ENCODE measurements at places on chromosomes 6 and 20.

DNA sequence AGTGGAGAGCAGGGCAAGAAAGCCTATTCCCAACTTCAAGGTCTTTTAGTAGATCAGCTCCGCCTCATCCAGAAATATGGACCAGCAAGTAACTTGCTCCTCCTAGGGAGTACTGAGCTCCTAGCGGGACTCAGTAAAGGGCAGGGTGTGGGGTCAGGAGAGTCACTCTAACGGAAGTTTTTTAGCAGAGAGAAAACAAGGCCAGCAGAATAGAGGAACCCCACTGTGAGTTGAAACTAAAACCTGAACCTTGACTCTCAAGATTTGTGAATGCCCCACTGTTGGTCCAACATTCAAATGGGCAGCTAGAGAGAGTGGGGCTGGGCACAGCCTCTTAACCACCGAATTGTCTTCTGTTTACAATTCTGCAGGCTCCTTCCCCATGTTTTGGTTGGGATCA is 244.8 kb downstream of the FARS2 start:
- no peak for DNase-seq

- no peak for DNase-seq
These were observed 47.0 kb downstream of the DTNBP1 start for GRCh38 chr6:15615802-15616201.

GRCh38 chr20:47620808-47621805 is 119.4 kb downstream of the NCOA3 start:
- peak; percentile 70 for DNase-seq

DNA sequence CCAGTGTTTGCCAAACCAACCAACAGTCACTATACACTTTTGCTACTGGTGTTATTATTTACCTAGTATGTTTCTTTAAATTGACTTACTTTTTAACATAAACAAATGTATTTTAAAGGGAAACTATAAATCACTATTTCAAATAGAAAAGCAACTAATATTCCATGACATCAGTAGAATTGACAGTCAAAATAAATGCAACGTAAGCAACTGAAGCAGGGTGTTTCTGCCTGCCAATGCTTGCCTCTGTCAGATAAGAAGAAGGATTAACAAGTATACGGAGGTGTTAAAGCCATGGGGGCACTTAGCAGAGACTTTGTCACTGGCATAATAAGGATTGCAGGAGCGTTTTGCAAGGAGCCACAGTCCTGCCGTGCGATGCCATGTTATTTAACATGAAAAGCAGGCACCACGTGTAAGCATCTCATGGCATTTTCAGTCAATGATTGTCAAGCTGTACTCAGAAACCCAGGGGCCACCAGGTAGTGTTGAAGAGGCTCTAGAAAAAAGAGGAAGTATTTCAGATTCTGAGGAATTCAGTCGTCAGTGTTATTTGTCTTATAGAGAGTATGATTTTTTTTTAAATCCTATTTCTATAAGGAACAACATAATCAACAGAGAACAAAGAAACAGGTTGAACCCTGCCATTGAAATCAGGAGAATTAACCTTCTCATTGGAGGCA is 131.7 kb downstream of the BFSP1 start:
- no peak for DNase-seq

DNA sequence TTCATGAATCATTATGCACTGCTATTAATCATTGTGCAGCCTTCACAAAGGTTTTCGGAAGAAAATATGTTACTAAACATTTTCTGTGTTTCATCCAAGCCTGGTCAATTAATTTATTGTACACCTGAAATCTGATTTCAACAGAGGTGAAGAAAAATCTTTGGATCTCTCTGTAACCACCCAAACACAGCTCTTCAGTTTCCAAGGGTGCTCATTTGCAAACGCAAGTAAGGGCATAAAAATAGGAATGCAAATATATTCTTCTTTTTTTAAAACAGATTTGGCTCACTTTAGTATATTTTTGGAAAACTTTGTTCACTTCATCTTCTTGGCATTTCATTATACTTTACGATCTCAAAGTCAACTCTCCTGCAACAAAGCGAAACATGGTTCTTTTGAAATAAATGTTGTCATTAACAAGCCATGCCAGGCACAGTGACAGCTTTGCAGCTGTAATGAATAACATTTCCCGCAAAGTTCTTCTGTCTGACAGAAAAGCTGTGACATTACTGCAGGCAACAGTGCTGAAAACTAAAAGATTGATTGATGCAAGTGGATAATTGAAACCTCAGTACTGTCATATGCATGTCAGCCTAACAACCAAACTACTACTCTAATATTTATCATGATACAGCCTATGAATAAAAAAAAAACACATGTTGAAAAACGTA is 348.3 kb downstream of the FRK start:
- DNase-seq: no peak
